CD4-positive, alpha-beta T cell treated with Interleukin-6 at 100 ng/mL for 8 hours (primary cell): ENCODE measurements at places on chromosomes 5 and 9.

GRCh38 chr5:142860270-142860669 lies 90.1 kb downstream of the ARHGAP26 start:
- DNase-seq, result no peak

DNA sequence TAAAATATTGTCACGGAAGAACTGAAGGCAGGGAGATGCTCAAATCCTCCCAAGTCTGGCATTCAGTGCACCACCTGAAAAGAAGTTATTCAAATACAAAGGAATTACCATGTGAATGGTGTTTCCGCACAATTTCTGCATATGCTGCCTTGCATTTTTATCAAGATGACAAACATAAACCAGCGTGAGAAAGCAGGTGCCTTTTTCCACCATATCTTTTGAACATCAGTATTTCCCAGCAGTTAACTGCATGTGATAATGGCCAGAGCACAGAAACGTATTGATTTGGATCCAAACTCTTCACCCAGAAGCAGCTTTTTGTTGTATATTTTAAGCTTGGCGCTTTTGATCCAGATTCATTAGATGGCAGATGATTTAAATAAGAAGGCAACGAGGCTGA lies 808.0 kb downstream of the TLE1 start:
- DNase-seq, result no peak

DNA sequence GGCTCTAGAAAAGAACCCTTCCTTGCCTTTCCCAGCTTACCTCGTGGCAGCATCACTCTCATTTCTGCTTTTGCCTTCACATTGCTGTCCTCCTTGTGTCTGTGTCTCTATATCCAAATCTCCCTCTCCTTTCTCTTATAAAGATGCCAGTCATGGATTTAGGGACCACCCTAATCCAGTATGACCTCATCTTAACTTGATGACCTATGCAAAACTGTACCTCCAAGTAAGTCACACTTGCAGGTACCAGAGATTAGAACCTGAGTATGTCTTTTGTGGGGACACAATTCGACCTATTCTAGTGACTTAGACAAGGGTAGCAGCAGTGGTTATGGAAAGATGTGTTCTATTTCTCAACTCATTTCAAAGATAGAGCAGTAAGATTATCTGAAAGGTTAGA lies 160.1 kb downstream of the HMHB1 start:
- no peak for DNase-seq

DNA sequence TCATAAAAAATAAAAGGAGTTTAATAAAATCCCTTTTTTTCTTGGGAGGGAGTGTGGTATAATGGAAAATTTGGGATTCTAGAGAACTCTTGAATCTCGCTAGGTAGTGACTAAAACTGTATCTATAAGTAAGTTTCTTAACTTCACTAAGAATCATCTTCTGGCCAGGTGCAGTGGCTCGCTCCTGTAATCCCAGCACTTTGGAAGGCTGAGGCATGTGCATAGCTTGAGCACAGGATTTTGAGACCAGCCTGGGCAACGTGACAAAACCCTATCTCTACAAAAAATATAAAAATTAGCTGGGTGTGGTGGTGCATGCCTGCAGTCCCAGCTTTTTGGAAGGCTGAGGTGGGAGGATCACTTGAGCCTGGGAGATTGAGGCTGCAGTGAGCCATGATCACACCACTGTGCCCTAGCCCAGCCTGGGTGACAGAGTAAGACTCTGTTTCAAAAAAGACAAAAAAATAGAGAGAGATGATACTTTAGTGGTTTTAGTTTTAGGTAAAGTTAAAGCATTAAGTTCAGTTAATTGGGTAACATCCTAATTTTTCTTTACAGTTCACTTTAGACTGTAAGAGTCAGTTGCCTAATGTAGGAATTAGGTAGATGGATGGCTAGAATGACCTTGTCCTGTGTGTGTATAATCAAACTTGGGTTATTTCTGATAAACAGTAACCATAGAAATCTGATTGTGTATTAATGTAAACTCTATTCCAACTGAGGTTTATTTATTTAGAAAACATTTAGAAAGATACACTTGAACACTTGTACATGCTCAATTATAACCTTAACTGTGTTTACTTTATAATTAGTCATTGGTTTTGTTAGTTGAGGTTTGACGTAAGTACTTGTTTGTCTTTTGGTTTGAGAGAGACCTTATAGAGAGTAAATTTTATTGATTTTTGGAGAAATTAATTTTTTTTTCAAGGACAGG lies 17.8 kb downstream of the UNC13B start:
- no peak for DNase-seq

DNA sequence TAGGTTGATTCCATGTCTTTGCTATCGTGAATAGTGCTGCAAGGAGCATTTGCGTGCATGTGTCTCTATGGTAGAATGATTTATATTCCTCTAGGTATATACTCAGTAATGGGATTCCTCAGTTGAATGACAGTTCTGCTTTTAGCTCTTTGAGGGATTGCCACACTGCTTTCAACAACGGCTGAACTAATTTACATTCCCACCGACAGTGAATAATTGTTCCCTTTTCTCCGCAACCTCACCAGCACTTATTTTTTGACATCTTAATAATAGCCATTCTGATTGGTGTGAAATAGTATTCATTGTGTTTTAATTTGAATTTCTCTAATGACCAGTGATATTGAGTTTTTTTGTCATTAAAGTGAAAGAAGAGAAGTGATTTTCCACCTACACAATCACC lies 18.5 kb downstream of the IFNA5 start:
- no peak for DNase-seq

DNA sequence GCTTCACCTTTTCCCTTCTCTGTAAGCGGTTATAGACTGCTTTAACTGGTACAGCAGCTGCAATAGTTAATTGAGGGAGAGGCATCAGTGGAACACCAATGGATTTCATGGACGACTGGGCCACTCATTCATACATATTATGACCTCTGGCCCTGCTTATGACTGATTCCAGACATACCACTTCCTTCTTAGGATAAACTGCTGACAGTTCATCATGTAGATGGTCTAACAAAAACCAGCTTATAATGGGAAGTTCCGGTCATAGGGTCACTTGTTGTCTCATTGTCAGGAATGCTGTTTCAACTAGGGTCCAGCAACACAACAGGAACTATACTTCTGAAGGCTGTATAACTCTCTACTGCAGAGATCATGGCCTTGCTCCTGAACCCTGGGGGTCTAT lies 265.2 kb upstream of the RASA1 start:
- DNase-seq, result no peak

DNA sequence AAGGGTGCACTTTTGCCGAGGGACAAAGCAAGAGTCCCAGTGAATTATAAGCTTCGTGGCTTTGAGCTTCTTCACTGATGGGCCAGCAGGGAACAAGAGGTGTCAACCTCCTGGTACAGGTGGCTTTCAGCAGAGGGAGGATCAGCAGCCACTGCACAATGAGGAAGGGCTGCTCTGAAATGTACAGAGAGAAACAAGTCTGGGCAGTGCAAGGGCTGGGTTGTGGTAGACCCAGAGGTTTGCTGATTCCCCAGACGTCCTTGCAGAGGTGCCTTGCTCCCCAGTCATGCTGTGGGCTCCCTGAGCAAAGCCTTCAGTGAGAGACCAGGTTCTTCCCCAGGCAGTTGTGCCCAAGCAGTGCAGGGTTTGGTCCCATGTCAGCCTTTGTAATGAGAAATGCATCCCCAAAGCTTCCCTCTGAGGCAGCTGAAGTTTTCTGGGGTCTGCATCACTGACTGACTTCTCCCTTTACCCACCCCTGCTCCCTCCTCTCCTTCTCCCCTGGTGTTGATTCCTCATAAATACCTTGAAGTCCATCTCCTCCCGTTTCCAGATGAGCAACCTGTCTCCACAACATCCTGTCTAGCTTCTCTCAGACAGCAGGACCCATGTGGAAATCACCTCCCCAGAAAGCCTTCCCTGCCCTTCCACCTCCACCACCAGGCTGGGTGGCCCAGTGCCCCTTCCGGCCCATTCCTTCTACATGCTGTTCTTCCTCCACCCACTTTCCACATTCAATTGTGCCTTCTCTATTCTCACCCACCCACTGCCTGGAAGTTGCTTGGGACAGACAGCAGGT lies 599.6 kb upstream of the ADAMTS16 start:
- no peak for DNase-seq

GRCh38 chr5:78416677-78417425 lies 56.4 kb downstream of the SCAMP1 start:
- DNase-seq, result no peak

- no peak for DNase-seq
These were observed 157.7 kb upstream of the NR3C1 start for GRCh38 chr5:143561219-143561618.

- DNase-seq, result no peak
These were observed 6.7 kb downstream of the ANKS6 start for GRCh38 chr9:98789483-98790133.

DNA sequence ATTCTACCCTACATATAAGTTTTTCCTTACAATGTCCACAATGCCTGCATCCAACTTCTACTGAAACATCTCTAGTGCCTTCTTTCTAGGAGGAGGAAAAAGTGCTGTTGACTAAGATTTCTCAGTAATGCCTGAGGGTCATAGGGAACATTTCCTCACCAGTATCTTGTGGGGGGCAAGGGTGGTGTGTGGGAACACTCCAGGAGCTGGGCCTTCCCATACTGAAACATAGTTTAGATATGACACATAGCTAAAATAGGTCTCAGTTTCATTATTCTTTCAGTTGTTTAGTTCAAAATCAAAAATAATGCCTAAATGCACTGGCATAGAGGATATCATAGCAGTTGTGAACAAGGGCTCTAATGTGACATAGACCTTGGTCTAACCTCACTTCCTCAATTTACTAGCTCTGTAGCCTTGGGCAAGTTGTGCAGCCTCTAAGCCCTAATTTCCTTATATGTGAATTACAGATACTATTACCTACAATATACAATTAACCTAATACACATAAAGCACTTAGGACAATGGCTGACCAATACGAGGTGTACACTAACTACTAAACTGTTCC lies 66.1 kb downstream of the HAPLN1 start:
- no peak for DNase-seq

GRCh38 chr9:69822116-69822750 lies 1.6 kb downstream of the CFAP95 start:
- no peak for DNase-seq

GRCh38 chr9:119967867-119968535 lies 598.8 kb upstream of the BRINP1 start:
- DNase-seq, result no peak

- no peak for DNase-seq
These were observed 627.1 kb downstream of the PDE4D start for GRCh38 chr5:59266410-59266809.

- DNase-seq, result no peak
These were observed 4.5 kb downstream of the ZNF608 start for GRCh38 chr5:124741711-124742496.

DNA sequence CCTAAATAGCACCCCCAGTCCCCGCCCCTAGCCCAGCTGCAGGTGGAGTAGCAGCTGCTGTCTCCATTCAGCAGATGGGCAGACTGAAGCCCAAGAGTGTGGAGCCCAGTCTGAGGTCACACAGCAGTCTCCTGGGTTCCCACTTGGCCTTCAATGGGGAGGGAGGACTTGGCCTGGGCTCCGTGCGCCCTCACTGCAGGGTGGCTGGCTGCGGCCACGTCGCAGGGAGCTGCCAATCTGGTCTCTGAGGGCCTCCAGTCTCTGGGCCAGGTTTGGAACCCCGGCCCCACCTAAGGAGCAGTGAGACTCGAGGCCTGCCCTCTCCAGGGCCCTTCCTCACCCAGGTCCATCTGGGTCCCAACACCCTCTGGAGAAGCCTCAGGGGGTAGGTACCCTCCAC lies 7.4 kb downstream of the KIF12 start:
- no peak for DNase-seq

DNA sequence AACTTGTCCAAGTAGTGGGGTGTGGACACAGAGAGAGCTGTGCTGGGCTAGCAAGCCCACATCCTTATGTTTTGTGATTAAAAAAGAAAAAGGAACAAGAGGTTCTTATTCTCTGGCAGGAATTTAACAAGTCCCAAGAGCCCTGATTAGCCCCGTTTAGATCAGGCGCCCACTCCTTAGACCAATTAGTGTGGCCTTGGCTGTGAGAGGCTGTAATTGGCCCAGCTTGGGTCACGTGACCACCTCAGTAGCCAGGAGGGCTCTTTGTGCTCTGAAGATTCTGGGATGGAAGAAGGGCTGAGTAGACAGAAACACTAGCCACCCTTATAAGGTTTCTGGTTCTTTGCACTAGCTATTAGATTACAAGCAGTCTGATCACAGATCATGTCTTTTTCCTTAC lies 31.1 kb downstream of the GCNT4 start:
- DNase-seq, result no peak

- DNase-seq, result no peak
These were observed 100.8 kb downstream of the IQGAP2 start for GRCh38 chr5:76503929-76504328.

- no peak for DNase-seq
These were observed 120.4 kb downstream of the C9orf152 start for GRCh38 chr9:110087605-110088004.

- DNase-seq, result no peak
These were observed 524.4 kb downstream of the CAAP1 start for GRCh38 chr9:26368241-26368640.

GRCh38 chr5:138372225-138372624 lies 19.7 kb downstream of the KDM3B start:
- no peak for DNase-seq

DNA sequence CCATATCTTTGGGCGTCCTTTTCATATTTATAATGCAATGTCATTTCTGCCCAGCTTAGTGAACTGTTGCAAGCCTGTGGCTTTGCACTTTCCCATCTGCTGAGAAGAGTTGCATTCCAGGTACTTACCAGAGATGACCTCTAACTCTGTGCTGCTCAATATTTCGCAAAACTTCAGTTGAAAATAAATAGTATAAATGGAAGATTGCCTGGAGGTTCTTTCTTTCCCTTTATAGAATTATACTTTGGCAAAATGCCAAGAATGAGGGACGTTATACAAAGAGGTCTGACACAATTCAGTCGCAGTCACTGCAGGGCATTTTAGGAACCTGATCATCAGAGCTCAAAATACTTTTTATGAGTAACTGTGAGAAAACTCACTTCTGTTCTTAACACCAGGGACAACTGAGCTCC lies 18.9 kb upstream of the VLDLR start:
- no peak for DNase-seq

DNA sequence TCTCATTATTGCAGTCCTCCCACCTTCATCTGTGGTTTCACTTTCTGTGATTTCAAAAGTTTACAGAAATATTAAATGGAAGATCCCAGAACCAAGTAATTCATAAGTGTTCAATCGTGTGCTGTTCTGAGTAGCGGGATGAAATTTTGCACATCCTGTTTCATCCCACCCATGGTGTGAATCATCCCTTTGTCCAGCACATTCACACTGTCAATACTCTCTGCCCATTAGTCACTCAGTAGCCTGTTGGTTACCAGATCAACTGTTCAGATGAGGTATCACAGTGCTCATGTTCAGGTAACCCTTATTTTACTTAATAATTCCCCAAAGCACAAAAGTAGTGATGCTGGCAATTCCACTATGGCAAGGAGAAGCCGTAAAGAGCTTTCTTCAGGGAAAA lies 26.8 kb downstream of the FAM81B start:
- DNase-seq, result no peak

GRCh38 chr5:43637416-43637815 lies 34.4 kb downstream of the NNT start:
- DNase-seq, result no peak

- DNase-seq, result no peak
These were observed 78.9 kb upstream of the CXCL14 start for GRCh38 chr5:135657536-135658305.

- no peak for DNase-seq
These were observed 654.8 kb upstream of the MEF2C start for GRCh38 chr5:89537800-89538199.
